ENCODE measurements at places on chromosomes 12 and 14.

GRCh38 chr12:82855872-82856271 lies 169.2 kb downstream of the TMTC2 start:
- no peak for DNase-seq

DNA sequence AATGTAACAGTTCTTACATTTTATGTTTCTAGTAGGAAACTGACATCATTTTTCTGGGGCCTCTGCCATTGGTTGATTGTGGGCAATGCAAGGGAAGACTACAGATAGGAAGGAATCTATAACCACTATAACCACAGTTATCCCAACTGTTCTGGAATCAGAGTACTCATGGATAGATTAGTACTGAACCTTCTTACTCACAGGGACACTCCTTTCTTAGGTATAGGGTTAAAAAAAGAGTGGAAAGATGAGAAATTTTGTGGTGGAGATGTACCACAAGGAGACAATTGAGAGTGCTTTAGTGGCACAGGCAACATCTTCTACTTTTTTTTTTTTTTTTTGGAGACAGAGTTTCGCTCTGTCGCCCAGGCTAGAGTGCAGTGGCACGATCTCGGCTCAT lies 21.0 kb downstream of the TMEM116 start:
- no peak for DNase-seq

- DNase-seq = no peak
Measured at GRCh38 chr12:11847539-11847938, 198.1 kb downstream of the ETV6 start.

GRCh38 chr12:116861320-116861719 lies 19.9 kb downstream of the HRK start:
- no peak for DNase-seq

- no peak for DNase-seq
Measured at GRCh38 chr14:59265808-59266207, 77.3 kb downstream of the DAAM1 start.

DNA sequence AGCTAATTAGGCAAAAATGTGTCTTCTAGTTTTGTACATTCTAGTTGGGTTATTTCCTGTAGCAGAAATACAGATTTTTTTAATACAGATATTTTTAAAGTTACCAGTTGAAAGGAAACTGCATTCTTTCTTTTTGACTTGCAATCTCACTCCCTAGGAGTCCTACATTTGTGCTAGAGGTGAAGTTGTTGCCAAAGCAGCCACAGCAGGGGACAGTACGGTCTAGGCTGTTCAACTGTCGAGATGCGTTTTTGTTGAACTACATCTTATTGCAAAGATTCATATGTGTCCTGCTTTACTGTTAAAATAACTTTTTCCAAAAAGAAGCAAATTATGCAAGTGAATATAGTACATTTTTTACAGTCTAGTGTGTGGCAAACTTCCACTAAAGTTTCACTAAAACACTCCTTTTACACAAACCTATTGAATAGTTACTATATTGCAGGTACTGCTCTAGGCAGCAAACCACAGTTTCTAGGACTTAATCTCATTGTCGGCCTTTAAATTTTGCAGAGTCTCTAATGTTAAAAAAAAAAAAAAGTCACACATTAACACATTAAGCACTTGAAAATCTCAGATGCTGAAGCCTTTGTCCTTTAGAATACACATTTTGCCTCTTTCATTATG lies 30.2 kb upstream of the SRGAP1 start:
- no peak for DNase-seq

GRCh38 chr12:27474344-27474743 lies 27.8 kb downstream of the SMCO2 start:
- DNase-seq = no peak

- DNase-seq = peak; percentile 58
Measured at GRCh38 chr12:120713861-120714482, 3.7 kb downstream of the UNC119B start.

GRCh38 chr12:76006028-76006925 lies 25.3 kb downstream of the PHLDA1 start:
- no peak for DNase-seq

GRCh38 chr12:45707241-45707857 lies 22.2 kb upstream of the ARID2 start:
- no peak for DNase-seq

DNA sequence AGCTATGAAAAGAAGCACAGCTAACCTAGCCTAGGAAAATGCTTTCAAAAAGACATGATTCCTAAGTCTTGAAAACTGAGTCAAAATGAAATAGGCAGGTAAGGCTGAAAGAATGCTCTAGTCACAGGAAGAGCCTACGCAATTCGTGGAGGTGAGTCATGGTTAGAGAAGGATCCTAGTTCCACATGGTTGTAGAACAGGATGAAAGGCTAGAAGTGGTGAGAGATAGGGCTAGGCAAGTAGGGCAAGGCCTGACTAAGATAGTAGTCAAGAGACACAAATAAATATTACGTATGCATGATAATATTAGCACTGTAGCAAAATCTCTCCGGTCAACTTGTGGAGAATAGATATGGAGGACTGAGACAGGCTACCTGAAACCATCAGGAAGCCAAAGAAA lies 47.2 kb downstream of the PLCZ1 start:
- no peak for DNase-seq

DNA sequence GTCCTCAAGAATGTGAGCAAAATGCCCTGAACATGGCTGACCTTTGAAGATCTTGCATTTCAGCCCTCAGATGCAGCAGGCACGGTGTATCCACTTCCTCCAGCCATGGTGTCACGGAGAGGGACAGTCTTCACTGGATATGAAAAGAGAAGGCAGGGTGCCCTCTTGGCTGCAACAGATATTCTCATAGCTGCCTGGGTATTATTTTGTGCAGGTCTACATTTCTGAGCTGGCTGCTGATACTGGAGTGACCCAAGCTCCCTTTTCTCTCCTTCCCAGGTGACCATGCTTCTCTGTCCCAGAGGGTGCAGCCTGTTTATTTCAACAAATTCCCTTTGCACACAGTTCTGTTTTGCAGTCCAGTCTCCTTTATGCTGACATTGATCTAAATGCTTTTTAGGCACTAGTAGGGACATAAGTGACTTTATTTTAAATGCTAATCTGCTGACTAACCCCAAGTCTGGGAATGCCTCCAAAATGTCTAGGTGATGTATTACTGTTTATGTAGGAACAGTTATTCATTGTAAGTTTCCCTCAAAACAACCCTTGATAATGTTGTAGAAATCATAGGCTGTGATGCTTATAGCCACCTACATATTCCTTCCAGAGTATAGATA lies 17.4 kb upstream of the PYGL start:
- no peak for DNase-seq

DNA sequence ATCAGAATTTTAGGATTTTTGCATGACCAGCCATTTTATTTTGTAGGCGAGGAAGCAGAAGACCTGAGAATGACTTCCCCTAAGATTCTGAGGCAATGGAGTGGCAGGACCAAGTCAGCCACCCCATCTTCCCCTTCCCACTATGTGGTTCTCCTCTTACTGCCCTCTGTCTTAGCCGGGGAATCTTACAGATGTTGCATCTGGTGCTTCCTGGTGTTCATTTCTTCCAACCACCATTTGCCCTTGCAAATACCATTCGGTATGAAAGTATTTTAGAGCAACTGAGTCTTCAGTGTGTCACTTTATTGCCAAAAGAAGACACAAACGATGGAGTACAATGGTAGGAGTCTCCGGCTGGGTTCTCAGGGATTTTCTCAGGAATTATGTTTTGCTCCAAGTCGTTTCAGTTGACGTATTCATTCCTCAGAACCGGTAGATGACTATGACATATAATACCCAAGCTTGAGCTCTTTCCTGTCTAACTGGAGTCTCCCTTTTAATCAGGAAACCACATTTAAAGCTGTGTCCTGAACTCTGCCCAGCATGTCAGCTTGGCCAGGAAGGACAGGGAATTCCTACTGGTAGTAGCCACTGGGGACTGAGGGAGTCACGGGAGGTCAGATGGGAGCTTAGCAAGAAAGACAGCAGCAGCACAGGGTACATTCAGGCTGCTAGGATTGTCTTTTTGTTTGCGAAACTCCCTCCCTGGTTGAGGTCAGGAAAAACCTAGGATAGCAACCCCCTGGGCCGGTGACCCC lies 87.0 kb downstream of the SAMD4A start:
- DNase-seq = no peak

- no peak for DNase-seq
Measured at GRCh38 chr12:25906651-25907340, 51.7 kb upstream of the RASSF8 start.

- no peak for DNase-seq
Measured at GRCh38 chr14:38143170-38143569, 64.5 kb upstream of the SSTR1 start.

DNA sequence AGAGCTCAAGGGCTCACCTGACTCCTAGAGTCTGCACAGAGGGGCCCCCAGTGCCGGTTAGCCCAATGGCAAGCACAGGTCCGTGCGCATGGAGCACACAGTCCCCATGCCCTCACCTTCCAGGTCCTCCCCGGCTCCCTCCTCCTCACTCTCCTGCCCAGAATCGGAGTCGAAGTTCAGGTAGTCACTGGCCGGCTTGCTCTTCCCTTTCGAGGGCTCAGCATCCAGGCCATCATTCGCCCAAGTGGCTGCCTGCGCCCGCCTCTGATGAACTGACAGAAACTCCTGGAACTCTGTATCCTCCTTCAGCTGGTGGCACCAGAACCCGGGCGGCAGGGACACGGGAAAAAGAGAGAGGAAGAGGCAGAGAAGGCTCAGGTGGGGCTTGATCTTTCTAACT lies 7.0 kb downstream of the RBM19 start:
- no peak for DNase-seq

- DNase-seq = no peak
Measured at GRCh38 chr12:119069147-119069642, 87.9 kb downstream of the SRRM4 start.

DNA sequence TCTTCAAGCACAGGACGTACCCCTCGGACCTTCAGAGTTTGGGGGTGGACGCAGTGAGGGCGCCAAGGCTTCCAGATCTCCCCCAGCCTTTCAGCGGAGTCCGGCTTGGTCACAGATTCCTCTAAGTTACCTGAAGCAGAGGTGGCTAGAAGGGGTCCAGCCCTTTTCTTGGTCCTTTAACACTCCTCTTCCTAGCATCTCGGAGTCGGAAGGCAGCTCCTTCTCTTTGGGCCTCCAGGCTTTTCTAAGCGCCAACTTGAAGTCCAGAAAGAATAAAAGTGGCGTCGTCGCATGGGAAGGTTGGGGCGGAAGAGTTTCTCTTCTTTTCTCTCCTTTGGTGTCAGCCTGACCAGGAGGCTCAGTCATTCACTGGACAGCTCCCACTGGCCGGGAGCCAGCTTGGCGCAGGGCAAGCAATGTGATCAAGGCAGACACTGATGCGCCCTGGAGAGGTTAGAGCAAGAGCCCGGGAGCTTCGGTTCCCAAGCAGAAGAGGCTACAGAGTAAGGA lies 9.6 kb downstream of the OR6S1 start:
- no peak for DNase-seq

GRCh38 chr14:100547633-100548294 lies 39.5 kb downstream of the BEGAIN start:
- peak; percentile 12 for DNase-seq

GRCh38 chr12:5511644-5512600 lies 80.0 kb downstream of the NTF3 start:
- DNase-seq = no peak

- peak; percentile 46 for DNase-seq
Measured at GRCh38 chr12:124713436-124714082, 146.1 kb upstream of the NCOR2 start.

DNA sequence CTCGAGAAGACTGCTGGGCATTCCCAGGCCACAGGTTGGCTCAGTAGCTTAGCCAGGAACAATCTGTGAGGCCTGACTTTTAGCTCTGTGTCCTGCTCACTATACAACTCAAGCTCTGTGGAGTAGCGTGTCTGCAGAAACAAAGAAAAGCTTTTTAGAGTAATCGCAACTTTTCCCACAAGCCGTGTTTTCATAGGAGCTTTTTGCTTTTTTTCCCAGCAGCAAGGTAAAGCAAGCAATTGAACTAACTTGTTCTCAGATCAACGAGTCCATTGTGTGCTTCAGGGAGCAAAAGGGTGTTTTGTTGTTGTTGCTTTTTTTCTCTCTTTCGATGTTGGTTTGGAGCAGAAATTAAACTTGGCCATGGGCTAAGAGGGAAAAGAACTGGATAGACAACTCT lies 97.3 kb upstream of the BCL2L14 start:
- DNase-seq = no peak

DNA sequence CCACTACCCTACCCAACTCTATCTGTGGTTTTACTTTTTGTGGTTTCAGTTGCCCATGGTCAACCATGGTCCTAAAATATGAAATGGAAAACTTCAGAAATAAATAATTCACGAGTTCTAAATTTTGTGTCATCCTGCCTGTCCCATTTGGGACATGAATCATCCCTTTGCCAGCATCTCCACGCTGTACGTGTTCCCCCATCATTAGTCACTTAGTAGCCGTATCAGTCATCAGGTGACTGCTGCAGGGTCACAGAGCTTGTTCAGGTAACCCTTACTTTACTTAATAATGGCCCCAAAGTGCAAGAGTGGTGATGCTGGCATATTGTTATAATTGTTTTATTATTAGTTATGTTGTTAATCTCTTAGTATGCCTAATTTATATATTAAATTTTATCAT lies 209.9 kb downstream of the ITPR2 start:
- no peak for DNase-seq

DNA sequence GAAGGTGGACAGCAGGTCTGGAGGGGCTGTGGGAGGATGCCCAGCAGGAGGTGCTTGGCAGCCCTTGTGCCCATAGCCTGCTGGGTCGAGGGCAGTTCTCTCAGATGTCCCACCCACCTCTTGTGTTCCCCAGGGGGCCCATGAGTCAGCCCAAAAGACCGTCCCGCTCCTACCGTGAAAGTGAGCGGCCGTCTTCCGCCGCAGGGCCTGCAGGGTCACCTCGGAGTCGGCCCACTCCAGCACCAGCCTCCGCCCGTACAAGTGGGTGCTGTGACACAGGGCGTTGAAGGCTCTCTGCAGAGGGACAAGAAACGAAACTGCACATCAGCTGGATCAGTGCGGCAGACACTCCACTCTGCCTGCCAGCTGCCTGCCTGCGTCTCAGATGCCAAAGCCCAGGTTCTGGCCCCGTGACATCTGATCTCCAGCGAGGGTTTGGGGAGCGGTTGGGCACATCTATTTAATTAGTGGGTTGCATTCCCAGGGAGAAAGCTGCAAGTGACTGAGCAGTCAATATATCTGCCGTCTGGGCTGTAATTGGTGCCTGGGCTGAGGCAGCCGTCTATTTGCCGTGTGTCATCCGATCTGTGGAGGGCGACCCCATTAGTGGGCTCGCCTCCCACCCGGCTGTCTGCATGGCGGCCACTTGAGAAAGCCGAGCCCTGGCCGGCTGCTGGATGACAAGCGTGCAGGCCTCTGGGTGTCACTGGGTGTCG lies 121.5 kb downstream of the RBM19 start:
- DNase-seq = no peak

- DNase-seq = no peak
Measured at GRCh38 chr14:100192250-100192671, 32.8 kb upstream of the DEGS2 start.

- DNase-seq = no peak
Measured at GRCh38 chr14:64758025-64758521, 53.8 kb downstream of the PLEKHG3 start.

DNA sequence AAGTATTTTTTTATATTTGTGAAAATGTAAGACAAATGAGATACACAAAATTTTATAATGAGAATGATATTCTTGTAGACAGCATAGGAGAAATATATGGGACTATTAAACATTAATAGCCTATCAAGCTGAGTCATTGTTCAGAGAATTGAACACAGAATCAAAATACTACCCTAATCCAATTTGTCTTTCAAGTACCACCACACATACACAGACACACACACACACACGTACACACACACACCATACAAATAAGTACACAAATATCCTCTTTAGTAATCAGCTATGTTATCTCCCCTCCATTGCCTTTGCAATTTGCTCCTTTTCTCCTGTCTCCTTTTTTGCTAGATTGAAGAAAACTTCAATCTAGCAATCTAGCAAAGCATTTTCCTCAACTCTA lies 499.3 kb downstream of the FOXG1 start:
- DNase-seq = no peak

Measured in stimulated activated CD8-positive, alpha-beta memory T cell treated with anti-CD3 and anti-CD28 coated beads, Interleukin-15, amount 100 ng/mL, for 1 hour (primary cell).